ENCODE measurements at places on chromosomes 11 and 22.

GRCh38 chr11:59197991-59198390 lies 14.7 kb downstream of the MPEG1 start:
- H3K4me3 ChIP-seq = no peak overlapping the region
- peak overlapping the region; percentile 42 for H3K27ac ChIP-seq
- peaks cover 15% of the 10 kb centered on the region for H3K4me1 ChIP-seq

DNA sequence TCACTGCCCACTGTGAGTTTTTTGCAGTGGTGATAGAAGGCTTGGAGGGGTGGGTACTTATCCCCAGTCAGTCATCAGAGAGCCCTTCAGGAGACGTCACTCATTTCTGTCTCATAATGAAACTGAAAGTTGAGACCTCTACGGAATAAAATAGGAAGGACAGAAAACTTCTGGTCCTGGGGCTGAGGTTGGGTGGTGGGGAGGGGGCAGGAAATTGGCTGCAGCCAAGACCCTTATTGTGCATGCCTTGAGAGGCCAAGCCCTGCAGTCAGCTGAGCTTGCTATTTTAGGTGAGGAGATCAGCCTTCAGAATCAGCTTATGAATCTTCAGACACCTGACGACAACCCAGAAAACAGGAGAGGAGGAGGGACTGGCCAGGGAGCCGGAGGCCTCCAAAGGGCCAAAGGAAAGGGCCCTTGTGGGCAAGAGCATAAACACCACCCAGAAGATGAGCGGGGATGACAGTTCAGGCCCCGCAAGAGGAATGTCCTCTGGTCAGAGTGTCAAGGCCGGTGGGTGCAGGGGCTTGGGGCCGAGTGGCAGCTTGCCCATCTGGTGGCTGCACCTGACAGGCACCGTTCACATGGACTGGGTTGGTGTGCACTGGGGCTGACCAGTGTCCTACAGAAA lies 17.9 kb upstream of the ADA2 start:
- H3K4me3 ChIP-seq = no peak overlapping the region
- peaks cover 4% of the 10 kb centered on the region for H3K27me3 ChIP-seq
- H3K36me3 ChIP-seq = no peaks in the 10 kb centered on the region
- peak; percentile 38 for DNase-seq

DNA sequence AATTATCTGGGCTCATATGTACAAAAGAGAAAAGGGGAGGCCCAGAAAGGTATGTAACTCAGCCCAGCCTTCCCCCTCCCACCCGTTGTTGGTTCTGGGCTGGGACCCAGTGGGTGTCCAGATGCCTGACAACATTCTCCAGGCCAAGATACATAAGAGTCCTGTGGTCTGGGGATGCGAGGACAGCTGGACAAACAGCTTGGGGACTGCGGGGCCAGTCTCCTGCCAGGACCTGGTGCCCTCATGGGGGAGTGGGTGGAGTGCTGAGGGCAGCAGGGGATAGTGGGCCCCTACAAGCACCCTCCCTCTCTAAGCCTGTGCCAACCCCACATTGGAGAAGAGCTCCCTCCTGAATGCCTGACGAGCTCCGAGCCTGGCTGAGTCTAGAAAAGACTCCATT lies 3.5 kb upstream of the SLC22A6 start:
- H3K4me1 ChIP-seq = no peaks in the 10 kb centered on the region
- H3K27me3 ChIP-seq = no peaks in the 10 kb centered on the region
- DNase-seq = no peak
- no peak overlapping the region for H3K27ac ChIP-seq

DNA sequence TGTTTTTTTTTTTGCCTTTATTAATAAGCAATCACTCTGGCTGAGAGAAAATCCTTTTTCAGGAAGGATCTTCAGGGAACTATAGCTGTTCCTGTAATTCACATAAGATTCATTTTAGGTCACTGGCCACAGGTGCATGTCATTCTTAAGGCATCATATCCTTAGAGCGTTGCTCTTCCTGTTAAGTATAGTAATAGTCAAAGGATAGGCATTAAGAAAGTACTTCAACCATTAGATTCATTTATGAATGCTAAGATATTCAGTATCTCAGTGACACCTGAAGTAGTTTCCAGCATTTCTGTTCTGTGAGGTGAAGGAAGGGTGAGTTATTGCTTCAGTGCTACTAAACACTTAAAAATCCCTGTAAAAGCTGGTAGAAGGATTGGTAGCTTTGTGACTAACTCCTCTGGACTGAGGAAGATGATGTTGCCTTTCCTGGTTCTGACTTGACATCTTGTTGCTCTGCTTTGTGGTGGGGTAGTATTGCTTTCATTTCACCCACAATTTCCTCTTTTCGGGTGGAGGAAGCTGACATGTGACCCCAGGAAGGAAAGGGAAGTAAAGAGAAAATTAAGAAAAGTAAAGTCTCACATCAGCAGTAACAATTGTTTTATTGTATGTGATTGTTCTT lies 34.7 kb downstream of the RNF169 start:
- no peak overlapping the region for H3K4me3 ChIP-seq
- H3K27me3 ChIP-seq = no peaks in the 10 kb centered on the region
- peaks cover 24% of the 10 kb centered on the region for H3K4me1 ChIP-seq
- no peak for DNase-seq

- peak overlapping the region; percentile 75 for H3K4me3 ChIP-seq
- no peaks in the 10 kb centered on the region for H3K36me3 ChIP-seq
- H3K27me3 ChIP-seq = no peaks in the 10 kb centered on the region
- DNase-seq = no peak
- H3K4me1 ChIP-seq = peaks cover 2% of the 10 kb centered on the region
- peak overlapping the region; percentile 81 for H3K27ac ChIP-seq
Measured at GRCh38 chr22:31497148-31497938, 1.0 kb downstream of the SFI1 start.

- no peak overlapping the region for H3K4me3 ChIP-seq
- H3K27me3 ChIP-seq = no peaks in the 10 kb centered on the region
- no peaks in the 10 kb centered on the region for H3K4me1 ChIP-seq
- DNase-seq = no peak
- no peaks in the 10 kb centered on the region for H3K36me3 ChIP-seq
- H3K27ac ChIP-seq = no peak overlapping the region
Measured at GRCh38 chr11:97607291-97608000, 1217.6 kb downstream of the JRKL start.

DNA sequence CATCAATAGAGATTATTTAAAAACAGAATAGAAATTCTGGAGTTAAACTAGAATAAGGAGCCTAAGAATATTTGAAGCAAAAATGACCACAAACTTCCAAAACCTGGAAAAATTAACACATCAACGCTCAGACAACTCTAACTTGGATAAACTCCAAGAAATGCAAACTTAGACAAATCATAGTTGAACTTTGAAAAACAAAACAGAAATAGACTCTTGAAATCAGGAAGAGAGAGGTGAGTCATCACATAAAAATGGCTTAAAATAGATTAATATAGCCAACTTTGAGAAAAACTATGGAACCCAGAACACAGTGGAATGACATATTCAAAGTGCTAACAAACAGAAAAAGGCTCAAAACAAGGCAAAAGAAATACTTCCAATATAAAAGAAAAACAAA lies 974.2 kb downstream of the JRKL start:
- no peaks in the 10 kb centered on the region for H3K36me3 ChIP-seq
- no peak for DNase-seq
- H3K4me3 ChIP-seq = no peak overlapping the region
- no peaks in the 10 kb centered on the region for H3K4me1 ChIP-seq
- H3K27ac ChIP-seq = no peak overlapping the region

DNA sequence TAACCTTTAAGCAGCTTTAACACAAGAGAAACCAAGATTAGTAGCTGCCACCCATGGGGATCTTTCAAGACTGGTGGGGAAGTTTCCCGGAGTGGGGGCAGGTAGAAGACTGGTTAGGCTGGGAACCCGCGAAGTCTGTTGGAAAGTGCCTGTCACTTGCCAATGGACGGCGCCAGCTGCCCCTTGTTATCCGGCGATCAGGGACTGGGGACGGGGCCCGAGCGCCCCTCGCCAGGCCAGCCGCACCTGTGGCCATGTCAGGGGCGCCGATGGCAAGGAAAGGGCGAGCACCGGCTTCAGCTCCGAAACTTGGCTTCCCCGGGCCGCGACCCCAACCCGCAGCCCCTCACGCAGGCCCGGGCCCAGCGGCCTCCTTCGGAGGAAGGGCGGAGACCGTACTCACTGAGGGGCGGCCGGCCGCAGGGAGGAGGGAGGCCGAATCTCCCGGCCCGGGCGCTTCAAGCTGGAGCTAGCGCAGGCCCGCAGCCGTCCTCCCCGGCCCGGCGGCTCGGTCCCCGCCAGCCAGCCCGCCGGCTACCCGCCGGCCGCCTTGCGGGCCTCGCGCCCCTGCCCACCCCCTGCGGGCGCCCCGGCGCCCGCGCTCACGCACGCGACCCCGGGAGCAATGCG lies 539 bp downstream of the EIF4ENIF1 start:
- peak overlapping the region; percentile 85 for H3K4me3 ChIP-seq
- peak; percentile 24 for DNase-seq

DNA sequence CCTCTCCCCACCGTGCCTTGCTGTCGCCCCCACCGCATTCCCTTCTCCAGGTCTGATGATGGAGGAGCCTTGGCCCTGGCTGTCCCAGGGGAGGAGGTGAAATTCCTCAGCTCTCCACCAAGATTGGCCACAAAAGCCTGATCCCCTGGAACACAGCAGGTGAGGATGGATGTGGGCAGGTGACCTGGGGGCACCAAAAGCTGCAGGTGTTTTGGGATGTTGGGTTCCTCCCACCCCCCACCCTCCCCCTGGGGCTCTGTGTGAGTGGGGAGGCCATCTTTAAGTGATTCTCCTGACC lies 639 bp downstream of the TRIOBP start:
- no peaks in the 10 kb centered on the region for H3K36me3 ChIP-seq
- DNase-seq = no peak
- H3K27ac ChIP-seq = no peak overlapping the region
- peaks cover 16% of the 10 kb centered on the region for H3K4me1 ChIP-seq

- H3K4me3 ChIP-seq = no peak overlapping the region
- DNase-seq = no peak
- H3K36me3 ChIP-seq = no peaks in the 10 kb centered on the region
- no peaks in the 10 kb centered on the region for H3K27me3 ChIP-seq
Measured at GRCh38 chr22:36430863-36431262, 43.1 kb upstream of the MYH9 start.

- DNase-seq = no peak
- H3K27me3 ChIP-seq = no peaks in the 10 kb centered on the region
- H3K36me3 ChIP-seq = no peaks in the 10 kb centered on the region
- H3K4me3 ChIP-seq = no peak overlapping the region
- no peak overlapping the region for H3K27ac ChIP-seq
Measured at GRCh38 chr22:20302438-20303228, 17.2 kb downstream of the DGCR6L start.

- H3K4me1 ChIP-seq = no peaks in the 10 kb centered on the region
- H3K27me3 ChIP-seq = no peaks in the 10 kb centered on the region
- no peaks in the 10 kb centered on the region for H3K36me3 ChIP-seq
- no peak overlapping the region for H3K27ac ChIP-seq
Measured at GRCh38 chr11:92753161-92753560, 216.3 kb upstream of the MTNR1B start.

- H3K36me3 ChIP-seq = peaks cover 33% of the 10 kb centered on the region
- no peak overlapping the region for H3K27ac ChIP-seq
- no peak overlapping the region for H3K4me3 ChIP-seq
- no peaks in the 10 kb centered on the region for H3K4me1 ChIP-seq
- no peaks in the 10 kb centered on the region for H3K27me3 ChIP-seq
Measured at GRCh38 chr11:126194121-126194543, 17.3 kb downstream of the RPUSD4 start.

DNA sequence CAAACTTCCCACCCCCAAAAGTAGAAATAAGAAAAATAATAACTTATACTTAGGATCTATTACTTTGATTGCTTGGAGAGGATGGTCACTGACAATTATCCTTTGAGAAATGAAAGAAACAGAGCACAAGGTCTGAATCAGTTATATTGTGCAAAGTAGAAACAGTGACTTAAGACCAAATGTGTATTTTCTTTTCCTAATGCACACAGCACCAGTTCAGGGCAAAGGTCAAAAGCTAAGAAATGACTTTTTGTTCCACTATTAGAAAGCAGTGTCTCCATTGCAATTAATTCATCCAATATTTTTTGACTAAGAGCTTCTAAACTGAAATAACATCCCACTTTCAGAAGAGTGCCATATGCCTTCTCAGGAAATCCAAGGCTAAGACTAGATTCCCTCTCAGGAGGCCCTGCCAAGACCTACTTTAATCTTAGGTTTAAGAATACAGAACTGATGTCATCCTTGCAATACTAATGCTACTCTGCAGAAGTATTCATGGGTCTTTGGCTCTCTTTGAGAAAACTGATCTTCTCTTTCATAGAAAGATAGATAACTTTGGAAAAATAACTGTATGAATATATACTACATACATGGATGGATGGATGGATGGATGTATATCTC lies 147.0 kb downstream of the APOL5 start:
- H3K4me3 ChIP-seq = no peak overlapping the region
- no peaks in the 10 kb centered on the region for H3K36me3 ChIP-seq
- no peak overlapping the region for H3K27ac ChIP-seq
- peaks cover 16% of the 10 kb centered on the region for H3K4me1 ChIP-seq
- H3K27me3 ChIP-seq = no peaks in the 10 kb centered on the region

- H3K27me3 ChIP-seq = no peaks in the 10 kb centered on the region
- no peaks in the 10 kb centered on the region for H3K4me1 ChIP-seq
- no peaks in the 10 kb centered on the region for H3K36me3 ChIP-seq
- no peak overlapping the region for H3K27ac ChIP-seq
- peak; percentile 51 for DNase-seq
Measured at GRCh38 chr11:11370255-11370961, 17.4 kb upstream of the CSNK2A3 start.

DNA sequence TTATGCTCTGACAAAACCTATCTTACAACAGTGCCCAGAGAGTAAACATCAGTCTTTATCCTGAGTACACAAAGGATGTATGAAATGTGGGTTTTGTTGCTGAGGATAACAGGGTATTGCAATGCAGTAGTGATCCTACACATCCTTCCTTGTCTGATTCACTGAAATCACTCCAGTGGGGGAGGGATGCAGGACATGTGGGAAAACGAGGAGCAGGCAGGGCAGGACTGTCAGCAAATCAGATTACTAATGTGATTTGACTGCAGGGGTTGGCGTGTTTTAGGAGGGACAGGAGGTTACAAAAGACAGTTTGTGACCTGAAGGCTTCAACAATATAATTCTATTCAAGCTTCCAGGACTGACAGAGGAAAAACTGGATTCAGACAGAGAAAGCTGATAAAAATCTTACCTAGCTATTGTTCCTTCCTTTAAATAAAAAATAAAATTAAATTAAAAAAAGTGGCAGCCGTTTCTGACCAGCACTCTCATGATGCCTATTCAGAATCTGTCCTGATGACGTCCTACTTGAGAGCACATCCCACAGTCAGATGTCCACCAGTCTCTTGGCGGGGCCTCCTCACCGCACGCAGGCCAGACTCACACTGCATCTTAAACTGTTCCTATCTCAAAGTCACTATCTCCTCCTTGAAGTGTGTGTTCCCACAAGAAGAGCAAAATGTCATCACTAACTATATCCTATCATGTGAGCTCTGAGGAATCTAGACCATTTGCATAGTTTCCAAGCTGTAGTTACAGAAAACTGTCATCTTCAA lies 50.6 kb upstream of the MN1 start:
- peaks cover 12% of the 10 kb centered on the region for H3K4me1 ChIP-seq
- H3K27me3 ChIP-seq = no peaks in the 10 kb centered on the region
- H3K36me3 ChIP-seq = peaks cover 40% of the 10 kb centered on the region
- DNase-seq = no peak

All from lung (tissue), 17 donors.